ENCODE measurements at places on chromosomes 7 and 10.

- no peak for DNase-seq
Measured at GRCh38 chr10:128064108-128064969, 61.9 kb downstream of the MKI67 start.

DNA sequence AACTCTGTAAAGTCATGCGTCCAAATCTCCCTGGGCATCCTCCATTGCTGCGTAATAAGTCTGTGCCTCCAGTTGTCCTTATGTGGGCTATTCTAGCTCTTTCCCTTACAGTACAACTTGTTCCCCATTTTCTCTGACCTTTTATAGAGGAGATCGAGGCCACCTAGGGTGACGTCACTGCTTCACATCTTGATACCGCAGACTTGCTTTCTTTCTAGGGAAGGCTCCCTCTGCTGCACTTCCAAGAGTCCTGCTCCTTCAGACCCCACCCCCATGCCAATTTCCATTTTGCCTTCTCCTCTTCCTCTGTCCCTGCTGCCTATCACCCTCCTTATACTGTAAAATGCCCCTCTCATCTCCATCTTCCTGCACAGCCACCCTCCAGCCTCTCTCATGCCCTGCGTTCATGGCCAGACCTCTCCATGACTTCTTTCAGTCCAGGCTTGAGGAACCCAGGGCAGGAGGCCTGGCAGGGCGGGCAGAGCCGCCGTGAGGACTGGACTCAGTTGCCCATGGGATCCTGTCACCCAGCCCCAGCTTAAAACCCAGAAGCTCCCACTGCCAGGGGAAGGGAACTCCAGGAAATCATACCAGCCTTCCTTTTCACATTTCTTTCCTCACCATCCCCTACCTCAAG lies 57.5 kb downstream of the CAMK1D start:
- DNase-seq, result no peak

DNA sequence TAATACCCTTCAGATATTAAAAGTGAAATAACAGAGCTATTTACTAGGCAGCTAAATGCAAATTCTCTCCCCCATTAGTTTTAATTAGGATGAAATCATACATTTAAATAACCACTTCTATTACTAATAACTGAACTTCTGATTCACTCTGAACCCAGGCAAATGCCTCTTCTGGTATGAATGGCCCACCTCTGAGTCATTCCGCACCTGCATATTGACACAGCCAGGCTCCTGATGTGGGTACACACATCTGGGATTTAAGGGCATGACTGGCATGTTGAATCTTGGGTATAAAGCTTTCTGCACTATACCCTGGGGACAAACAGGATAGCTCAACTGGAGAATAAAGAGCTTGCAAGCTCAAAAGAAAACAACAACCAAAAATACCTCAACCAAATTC lies 140.9 kb downstream of the AUTS2 start:
- DNase-seq, result no peak

- DNase-seq, result peak; percentile 34
Measured at GRCh38 chr7:494906-495305, 24.7 kb downstream of the PDGFA start.

GRCh38 chr10:122233857-122234348 lies 37.2 kb upstream of the BTBD16 start:
- DNase-seq, result no peak

- no peak for DNase-seq
Measured at GRCh38 chr7:122833888-122834570, 52.2 kb downstream of the CADPS2 start.

- no peak for DNase-seq
Measured at GRCh38 chr7:92785923-92786322, 50.5 kb downstream of the CDK6 start.

DNA sequence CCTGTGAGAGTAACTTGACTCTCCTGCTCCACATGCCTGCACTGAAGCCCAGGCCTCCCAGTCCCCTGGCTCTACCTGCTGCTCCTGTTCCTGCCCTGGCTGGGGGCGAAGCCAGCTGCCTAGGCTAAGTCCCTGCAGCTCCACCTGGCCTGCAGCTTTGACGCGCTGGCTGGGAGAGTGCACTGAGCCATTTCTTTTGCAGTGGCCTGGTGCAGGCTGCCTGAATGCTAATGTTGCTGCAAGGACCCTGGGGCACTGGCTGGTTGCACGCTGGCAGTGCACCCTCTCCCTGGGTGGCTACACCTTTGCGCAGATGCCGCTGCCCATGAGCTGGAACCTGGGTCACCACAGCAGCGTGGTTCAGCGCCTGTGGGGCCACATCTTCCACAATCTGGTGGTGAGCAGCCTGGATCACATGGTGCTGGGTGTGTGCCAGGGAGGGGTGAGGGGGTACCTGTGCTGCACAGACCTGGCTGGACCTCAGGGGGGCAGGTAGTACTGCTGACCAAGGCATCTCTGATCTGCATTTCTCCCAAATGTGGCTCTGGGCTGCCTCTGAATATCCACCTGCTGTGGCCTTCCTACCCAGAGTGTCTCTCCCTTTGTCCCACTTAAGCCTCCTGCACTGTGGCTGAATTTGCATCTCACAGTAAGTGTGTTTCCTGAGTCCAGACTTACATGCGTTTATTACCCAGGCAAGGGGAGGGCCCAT lies 20.0 kb downstream of the IMPDH1 start:
- no peak for DNase-seq

Measured in RWPE2 (cell line).